Germinal center (tissue), 1 donor: ENCODE measurements at places on chromosomes 1 and 21.

GRCh38 chr1:162710780-162711465, 78.7 kb downstream of the DDR2 start:
- no peak for DNase-seq

DNA sequence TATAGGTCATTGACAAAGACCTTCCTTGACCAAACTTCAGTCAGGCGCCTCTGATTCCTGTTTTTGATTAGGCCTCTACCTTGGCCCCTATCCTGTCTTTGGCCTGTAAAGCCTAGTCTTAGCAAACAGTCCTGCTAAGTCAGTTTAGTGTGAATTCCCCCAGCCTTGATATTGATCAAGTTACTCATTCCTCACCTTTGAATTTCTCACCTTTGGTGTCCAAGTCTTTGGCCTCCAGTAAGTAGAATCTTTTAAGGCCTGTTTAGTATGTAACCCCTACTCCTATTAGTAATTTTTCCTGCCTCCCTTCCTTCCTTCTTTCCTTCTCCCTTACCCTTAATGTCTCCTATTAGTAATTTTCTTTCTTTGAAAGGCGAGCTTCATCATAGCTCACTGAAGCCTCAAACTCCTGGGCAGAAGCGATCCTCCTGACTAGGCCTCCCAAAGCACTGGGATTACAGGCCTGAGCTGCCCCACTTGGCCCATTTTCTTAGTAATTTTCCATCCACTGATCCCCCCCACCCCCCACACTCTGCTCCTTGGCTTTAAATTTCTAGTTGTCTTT, 13.0 kb upstream of the ZNF692 start:
- no peak for DNase-seq

- DNase-seq = no peak
Measured at GRCh38 chr1:153358691-153358975, 979 bp downstream of the S100A9 start.

- DNase-seq = no peak
Measured at GRCh38 chr1:77057994-77058585, 161.1 kb downstream of the PIGK start.

- no peak for DNase-seq
Measured at GRCh38 chr21:40054403-40054802, 187.2 kb downstream of the PCP4 start.

DNA sequence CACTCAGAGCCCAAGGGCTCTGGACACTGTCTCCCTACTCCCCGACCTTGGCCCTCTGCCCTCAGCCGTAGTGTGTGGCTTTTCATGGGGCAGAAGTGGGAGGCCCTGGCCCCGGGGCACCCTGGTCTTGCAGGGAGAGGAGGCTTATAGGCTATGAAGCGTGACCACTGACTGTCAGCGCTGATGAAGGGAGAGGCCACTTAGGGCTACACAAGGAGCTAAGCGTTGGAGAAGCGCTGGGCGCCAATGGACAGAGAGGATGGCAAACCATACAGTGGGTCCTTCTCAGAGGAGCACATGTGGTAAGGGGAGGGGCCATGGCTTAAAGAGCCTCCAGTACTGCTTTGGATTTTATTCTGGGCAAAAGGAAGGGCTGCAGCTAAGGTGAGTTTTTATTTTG, 7.9 kb downstream of the CRABP2 start:
- DNase-seq = no peak

GRCh38 chr1:39940253-39940652, 14.7 kb upstream of the MFSD2A start:
- DNase-seq = no peak

DNA sequence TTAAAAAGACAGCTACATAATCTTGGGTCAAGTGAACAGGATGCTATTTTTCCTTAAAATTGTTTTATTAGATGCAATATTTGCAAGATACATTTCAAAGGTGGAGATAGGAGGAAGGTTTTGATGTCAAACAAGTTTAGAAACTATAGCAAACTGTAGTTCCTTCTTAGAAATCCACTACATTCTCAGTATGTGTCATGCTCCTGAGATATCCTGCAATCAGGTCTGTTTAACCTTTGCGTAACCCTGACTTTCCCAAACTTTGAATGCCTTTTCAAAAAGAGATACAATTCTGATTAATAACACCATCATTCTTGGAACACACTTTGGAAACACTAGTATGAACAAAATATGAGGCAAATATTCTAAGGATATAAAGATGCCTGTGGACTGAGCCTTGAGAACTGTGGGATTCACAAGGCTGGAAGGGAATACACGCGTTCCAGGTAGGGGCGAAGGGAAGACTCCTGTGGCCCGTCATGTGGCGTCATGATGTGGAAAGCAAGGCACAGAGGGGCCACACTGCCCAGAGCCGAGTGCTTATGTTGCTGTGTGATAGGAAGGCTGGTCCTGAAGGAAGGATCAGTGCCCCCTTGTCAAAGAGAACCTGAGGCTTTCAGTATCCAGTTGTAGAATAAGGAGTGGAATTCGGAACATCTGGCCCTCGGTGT, 19.6 kb upstream of the TARBP1 start:
- DNase-seq = no peak

DNA sequence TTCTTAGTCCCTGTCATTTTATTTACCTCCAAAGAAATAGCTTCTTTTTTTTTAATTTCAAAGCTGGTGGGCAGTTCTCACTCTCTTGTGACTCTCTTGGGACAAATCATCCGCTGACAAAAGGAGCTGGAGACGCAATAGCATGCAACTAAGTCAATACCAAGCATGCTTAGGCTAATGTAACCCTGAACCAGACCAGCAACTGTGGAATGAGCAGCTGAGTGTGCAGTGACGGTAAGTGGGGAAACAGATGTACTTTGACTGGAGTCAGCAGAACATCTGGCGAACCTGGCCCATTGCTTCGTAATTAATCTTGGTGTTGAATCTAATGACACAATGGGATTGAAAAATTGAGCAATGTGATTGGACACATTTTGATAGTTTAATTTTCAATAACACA, 280.7 kb upstream of the PLXNA2 start:
- DNase-seq = no peak

DNA sequence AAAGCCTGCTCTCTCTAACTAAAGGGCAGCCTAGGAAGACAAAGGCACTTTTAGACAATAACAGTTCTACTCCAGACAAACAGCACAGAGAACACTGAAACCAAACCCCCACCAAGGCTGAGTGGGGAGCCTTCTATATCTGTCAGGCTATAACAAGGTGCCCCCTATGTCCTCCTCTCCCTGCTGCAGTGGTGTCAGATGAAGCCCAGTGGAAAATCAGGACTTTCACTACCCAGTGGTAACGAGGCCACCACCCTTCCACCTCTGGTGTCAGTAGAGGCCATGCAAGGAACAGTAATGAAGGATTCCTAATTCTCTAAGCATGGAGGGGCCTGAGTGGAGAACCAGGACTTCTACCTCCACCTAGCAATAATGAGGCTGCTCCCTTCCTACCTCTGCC, 83.7 kb downstream of the ZSWIM5 start:
- no peak for DNase-seq

GRCh38 chr1:98256700-98257099, 335.9 kb upstream of the DPYD start:
- no peak for DNase-seq

DNA sequence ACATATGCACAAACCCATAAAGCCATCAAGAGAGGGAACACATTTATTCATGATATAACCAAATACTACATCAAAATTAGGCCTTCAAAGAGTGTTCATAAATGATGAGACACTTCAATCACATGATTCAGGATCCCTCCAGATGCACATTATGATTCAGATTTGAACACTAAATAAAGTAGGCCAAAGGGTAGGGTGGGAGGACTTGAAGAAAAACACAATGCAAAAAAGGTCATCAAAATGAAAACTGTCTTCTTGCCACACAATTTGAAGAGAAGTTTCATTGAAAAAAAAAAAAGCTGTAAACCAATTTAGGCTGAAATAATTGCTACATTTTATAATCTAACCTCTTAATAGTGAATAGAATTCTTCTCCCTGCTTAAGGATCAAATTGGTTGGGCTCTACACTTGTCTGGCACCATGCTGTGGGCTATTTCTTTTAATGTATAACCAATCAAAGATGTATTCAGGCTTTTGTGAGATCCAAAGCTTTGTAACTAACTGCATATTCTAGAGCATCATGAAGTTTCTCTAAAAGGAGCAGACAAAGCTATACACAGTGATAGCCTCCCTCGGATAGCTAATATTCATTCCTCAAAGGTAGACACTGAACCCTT, 58.1 kb downstream of the ZSWIM5 start:
- no peak for DNase-seq

- DNase-seq = no peak
Measured at GRCh38 chr21:41045534-41046268, 122.3 kb upstream of the BACE2 start.

DNA sequence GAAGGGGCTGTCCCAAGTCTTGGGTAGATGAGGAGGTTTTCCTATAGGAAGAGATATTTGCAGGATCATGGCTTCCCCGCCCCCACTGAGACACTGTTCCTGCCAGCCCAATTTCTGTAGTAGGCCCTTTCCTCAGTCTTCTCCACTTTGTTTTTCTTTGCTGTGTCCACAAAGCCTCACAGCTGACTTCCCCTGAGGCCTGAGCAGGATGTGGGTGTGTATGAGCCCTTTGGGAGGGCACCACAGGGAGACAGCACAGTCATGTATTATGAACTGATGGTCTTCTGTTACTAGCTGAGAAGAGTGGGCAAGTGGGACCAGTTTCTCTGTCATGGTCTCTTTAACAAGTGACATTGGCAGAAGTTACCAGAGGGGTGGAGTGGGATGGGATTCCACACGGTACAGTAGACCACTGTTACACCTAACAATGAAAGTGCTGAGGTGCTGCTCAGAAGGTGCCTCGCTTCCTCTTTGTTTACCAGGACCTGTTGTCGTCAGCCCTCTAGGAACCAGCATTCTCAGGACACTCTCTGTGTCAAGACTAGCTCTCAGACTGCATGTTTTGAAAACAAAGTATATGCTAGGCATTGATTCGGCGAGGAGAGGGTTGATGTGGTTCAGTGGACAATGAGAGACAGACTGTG, 253.8 kb upstream of the HOOK1 start:
- no peak for DNase-seq

DNA sequence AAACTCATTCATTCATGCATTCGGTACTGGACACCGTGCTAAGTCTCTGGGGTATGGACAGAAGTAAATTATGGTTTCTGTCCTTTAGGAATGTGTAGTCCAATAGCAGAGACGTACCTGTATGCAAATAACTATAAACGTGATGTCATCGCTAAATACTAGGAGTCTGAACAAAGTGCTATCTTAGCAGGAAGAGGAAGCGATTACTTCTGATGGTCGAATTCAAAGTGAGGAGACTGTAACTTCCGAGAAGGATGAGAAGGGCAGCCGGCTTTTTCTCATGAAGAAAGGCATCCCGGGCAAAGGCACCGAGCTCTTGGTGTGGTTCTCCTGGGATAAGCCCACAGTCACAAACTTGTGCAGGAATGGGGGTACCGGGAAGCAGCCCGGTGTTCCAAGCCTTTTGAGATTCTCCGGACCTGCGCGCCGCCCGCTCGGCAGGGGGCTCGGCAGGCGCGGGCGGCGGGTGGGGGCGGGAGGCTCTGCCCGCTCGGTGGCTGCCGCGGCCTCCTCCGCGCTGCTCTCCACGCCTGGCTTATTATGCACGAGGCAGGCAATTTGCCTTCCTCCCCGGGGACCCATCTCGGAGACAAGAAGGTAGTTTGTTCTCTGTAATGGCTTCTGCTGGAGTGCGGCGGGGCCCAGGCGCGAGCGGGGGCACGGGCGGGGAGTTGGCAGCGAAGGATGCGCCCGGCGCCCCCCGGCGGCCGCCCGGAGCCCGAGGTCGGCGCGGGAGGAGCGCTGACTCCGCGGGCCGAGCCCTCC, 67.5 kb upstream of the CD1D start:
- peak; percentile 78 for DNase-seq

GRCh38 chr1:66251546-66251945, 282.4 kb upstream of the SGIP1 start:
- DNase-seq = no peak

DNA sequence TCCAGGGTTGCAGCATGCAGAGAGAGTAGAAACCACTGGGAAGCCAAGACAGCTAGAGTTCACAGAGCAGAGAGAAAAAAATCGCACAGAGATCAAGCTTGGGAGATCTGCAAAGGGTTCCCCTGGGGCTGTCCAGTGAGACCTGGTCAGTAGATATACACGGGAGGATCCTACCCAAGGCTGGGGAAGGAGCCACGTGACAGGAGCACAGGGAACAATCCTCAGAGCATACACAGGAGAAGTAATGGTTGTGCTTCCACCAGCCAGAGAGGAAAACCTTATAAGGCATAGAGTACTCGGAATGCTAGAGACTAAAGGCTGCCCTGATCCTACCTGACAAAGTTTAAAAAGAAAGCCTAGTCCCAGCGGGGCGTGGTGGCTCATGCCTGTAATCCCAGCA, 53.9 kb downstream of the GABPA start:
- no peak for DNase-seq

GRCh38 chr1:17617787-17618557, 78.5 kb downstream of the ARHGEF10L start:
- DNase-seq = no peak

DNA sequence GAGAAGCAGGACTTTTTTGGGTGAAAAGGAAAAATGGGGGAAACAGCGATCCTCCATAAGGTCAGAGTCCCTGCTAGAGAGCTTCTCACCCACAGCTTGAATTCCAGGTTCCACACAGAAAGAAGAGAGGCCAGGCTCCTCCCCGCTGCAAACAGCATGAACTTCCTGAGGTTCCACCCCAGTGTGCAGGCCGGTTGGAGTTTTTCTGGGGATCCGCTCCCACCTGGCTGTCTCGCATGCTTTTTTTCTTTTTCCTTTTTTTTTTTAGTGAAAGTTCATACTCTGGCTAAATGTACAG, 595.1 kb upstream of the ZP4 start:
- DNase-seq = no peak

- DNase-seq = no peak
Measured at GRCh38 chr1:54499360-54500106, 48.5 kb upstream of the ACOT11 start.

DNA sequence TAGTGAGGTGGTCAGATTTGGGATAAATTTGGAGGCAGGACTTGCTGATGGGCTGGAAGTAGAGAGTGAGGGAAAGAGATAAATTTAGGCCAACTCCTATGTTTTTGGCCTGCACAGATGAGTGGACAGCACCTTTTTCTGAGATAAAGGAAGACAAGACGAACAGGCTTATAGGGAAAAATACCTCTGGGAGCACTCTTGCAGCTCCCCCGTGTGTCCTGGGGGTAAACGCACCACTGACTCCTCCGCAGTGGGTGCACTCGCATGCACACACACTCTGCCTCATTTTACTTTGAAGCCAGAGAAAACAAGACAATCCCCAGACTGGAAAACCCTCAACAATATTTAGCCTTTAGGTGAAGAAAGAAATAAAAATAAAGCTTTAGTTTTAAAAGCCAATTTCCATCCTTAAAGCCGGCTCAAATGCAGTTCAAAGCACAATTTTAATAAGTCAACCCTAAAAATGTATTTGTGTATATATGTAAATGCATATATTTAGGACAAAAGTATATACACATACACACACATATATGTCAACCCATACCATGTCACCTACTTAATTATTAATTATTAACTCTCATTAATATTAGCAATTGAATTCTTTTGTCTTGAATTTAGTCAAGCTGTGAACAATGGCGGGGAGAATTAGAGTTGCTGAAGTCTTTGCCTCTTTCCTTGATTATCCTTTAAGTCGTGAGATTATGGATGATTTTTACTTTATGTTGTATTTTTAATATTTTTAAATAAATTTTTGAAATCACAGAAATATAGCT, 341.8 kb downstream of the ZNF326 start:
- no peak for DNase-seq

GRCh38 chr1:110890474-110891196, 17.7 kb downstream of the CD53 start:
- DNase-seq = no peak

- no peak for DNase-seq
Measured at GRCh38 chr1:9284061-9284460, 8.6 kb upstream of the SPSB1 start.

GRCh38 chr1:156961709-156962108, 41.3 kb downstream of the LRRC71 start:
- peak; percentile 35 for DNase-seq
